ENCODE measurements at places on chromosomes 1 and 21.

DNA sequence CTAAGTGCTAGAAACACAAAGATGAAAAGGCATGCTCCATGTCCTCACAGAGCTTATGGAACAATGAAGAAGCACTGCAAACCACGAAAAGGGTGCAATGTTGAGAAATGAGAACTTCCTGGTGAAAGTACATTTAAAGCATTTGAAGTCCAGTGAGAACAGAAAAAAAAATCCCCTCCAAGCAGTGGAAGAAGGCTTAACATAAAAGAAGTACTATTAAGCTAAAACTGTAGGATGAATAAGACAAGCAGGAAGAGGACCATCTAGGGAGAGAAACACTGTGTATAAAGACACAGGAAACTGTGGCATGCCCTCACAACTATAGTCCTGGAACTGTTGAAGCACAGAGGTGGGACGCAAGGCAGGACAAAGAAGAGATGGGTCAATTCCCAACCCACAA is 10.0 kb downstream of the TP53BP2 start:
- DNase-seq, result no peak

DNA sequence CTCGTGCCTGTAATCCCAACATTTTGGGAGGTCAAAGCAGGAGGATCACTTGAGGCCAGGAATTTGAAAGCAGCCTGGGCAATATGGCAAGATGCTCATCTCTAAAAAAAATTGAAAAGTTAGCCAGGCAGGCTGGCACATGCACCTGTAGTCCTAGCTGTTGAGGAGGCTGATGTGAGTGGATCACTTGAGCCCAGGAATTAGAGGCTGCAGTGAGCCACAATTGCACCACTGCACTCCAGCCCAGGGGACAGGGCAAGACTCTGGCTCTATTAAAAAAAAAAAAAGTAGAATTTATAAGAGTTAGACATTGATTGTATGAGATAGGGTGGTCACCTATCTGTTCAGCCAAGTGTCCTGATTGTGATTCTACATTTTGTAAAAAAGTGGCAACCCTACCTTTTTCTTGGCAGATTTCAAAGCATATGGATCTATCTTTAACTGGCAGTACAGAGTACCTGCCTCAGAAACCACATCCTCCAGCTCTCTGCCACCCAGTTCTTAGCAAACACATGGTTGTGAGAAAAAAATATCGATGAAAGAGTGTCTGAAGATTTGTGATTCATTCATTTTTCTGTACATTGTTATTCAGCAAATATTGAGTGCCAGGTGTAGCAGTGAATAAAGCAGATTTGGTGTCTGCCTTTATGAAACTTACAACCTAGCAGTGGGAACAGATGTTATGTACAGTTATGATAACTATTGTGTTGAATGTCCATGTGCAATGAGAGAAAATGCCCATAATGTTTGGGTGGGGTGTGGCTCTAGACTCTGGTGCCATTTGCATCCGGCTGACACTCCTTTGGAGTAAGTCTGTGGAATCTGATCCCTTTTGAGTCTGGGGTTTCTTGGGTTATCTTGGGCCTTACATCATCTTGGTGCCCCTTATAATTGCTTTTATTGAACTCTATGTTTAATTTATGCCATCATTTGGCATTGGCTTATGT is 82.5 kb downstream of the ST3GAL3 start:
- DNase-seq, result no peak

DNA sequence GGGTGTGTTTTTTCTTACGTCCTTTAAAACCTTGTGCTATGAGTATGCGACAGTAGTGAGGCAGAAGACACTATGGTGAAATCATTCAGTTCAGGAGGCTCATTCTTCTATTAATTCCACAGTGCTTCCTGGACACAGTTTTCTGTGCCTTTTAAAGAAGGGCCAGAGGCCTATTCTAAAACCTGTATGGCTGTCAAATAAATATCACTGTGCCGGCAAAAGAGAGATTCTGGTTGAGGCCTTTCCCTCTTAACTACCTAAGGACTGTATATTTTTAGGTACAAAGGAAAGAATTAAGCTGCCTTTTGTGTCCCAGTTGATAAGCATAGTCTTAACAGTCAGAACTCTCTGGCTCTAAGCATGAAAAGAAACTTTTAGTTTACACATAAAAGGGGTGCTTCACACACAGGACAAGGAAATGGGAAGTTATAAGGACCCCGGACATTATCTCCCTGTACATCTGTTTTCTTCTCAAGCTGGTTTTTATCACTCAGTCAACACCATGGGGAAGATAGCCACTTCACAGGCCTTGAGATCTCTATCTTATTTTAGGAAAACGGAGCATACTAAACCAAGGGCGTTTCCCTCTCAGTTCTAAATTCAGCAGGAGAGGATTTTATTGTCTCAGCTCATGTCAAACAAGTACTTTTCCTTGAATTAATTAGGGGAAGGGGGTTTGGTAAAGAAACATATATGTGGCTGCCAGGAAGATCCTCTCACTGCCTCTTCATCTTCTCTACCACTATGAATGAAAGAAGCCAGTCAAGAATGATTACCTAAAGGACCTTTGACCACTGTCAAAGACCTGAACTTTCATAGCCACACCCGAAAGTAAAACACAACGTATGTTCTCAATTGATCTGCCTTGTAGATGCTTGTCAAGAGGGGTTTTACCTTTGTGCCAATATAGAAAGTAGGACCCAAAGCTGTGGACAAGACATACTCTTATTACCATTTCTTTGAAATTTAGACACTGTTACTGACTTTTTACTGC is 71.4 kb upstream of the HSPA13 start:
- DNase-seq, result no peak

GRCh38 chr1:63408331-63408730 is 40.9 kb downstream of the ALG6 start:
- DNase-seq, result no peak

GRCh38 chr21:39384674-39385298 is 35.9 kb upstream of the HMGN1 start:
- no peak for DNase-seq

- DNase-seq, result no peak
These were observed 37.1 kb upstream of the CD55 start for GRCh38 chr1:207284209-207284897.

Data from smooth muscle cell of the brain vasculature (primary cell).